ENCODE measurements at places on chromosomes 16 and 17. TPM values are rescaled to one million over a fixed set of nuclear protein-coding genes. Genes with fewer than 3 reads are reported as not detected.

The PRRT2 gene
- total RNA-seq, result 7.7 TPM

The ENPP7 gene
- total RNA-seq, result not detected

The C16orf46 gene
- 0.90 TPM for total RNA-seq

The ASPA gene
- 9.7 TPM for total RNA-seq

The CHST5 gene
- total RNA-seq, result not detected

The SLC43A2 gene
- 3.0 TPM for total RNA-seq

The KRT32 gene
- 0.09 TPM for total RNA-seq

The CIITA gene
- total RNA-seq, result 0.74 TPM

The MYL4 gene
- not detected for total RNA-seq

Data from fibroblast of the aortic adventitia (primary cell).